ENCODE measurements at places on chromosomes 1 and 21.
A peak's percentile ranks its signal among the peaks of the same experiment; 100 is the strongest.

- no peak for DNase-seq
These were observed 26.5 kb downstream of the DYRK1A start for GRCh38 chr21:37393030-37393429.

DNA sequence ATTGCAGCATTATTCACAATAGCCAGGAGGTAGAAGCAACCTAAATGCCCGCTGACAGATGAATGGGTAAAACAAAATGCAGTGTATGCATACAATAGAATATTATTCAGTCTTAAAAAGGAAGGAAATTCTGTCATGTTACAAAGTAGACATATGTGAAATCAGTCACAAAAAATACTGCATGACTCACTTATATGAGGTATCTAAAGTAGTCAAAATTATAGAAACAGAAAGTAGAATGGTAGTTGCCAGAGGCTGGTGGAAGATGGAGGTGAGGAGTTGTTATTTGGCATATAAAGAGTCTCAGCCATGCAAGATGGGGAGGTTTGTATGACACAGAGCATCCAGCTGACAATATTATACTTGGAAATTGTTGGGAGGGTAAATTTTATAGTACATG, 43.0 kb upstream of the EGLN1 start:
- no peak for DNase-seq

- DNase-seq, result no peak
These were observed 71.1 kb downstream of the RABGAP1L start for GRCh38 chr1:174230399-174230798.

- no peak for DNase-seq
These were observed 30.7 kb downstream of the SLC2A1 start for GRCh38 chr1:42927920-42928505.

DNA sequence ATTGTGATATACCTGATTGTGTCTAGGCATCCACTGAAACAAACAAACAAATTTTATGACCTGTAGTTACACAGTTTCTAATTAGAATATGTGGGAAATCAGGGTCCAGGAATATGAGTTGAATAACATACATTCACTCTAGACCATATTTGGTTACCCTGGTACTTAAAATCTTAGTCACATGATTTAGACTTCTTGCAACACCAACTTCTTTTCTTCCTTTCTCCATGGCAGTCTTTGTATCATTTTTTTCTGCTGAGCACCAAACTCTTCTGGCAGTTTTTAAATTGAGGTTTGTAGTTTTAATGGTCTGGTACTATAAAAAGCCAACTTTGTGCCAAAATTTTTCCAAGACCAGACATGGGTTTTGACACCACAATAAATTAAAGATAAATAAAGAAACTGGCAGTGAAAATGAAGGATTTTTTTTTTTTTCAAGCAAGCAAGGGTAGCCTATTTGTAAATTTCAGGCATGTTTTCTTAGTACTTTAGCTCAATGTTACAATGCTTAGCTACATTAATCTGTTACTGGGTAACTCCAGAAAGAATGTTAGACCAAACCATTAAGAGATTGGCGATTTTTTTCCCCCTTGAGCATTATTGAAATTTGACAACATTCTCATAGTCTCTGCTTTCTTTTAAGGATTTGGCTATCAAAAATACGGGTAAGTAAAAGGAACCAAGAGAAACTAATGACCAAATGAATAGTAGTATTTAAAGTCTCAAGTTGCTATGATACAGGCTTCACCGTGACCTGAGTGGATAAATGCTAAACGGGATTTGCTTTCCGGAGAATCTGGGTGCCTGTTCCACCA, 108.5 kb downstream of the NFIA start:
- DNase-seq, result no peak

GRCh38 chr1:215360031-215360430, 207.1 kb upstream of the KCTD3 start:
- DNase-seq, result no peak

- DNase-seq, result peak; percentile 67
These were observed at the start of gene SLC35A3 for GRCh38 chr1:99969729-99970621. Gene SLC35A3, plus strand, starts transcription at chr1:99969996. Its CDS starts 23,559 bp downstream, at chr1:99993555.

- DNase-seq, result peak; percentile 52
These were observed 780 bp downstream of the HIVEP3 start for GRCh38 chr1:41917835-41918449.

- no peak for DNase-seq
These were observed 2.1 kb downstream of the SIPA1L2 start for GRCh38 chr1:232627645-232628334.

GRCh38 chr21:39048064-39048463, 135.2 kb downstream of the PSMG1 start:
- DNase-seq, result peak; percentile 62

DNA sequence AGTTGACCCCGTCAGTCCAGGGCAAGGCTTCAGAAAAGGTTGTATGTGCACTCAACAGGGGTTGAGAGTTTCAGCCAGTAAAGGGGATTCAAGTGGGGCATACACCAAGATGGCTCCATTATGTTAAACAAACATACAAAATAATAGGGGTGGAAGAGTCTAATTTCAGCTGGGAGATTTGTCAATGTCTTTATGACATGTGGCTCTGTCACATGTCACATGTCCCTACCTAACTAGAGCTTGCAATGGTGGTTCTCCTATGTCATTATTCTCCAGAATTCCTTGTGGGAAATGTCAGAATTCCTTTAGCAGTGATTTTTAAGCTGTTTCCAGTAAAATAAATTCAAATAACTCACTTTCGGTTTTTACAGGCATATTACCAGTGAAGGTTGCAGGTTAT, 392.0 kb upstream of the ADGRL4 start:
- no peak for DNase-seq

DNA sequence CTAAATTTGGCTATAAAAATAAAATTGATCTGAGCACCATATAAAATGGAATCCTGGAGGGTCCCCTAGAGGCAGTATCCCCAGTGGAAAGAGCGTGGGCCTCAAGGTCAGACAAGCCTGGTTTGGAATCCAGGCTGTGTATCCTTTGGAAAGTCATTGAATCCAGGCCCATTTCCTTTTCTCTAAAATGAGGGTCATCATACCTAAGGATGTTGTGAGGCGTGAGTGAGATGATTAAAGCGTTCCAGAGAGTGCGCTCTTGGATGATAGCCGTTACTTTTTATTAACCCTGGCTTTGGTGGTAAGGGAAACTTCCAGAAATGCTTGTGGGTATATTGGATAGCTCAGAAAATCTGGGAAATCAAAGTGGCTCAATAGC, 683 bp upstream of the ZNF436 start:
- no peak for DNase-seq

- no peak for DNase-seq
These were observed 48.5 kb downstream of the NR5A2 start for GRCh38 chr1:200075938-200076546.

DNA sequence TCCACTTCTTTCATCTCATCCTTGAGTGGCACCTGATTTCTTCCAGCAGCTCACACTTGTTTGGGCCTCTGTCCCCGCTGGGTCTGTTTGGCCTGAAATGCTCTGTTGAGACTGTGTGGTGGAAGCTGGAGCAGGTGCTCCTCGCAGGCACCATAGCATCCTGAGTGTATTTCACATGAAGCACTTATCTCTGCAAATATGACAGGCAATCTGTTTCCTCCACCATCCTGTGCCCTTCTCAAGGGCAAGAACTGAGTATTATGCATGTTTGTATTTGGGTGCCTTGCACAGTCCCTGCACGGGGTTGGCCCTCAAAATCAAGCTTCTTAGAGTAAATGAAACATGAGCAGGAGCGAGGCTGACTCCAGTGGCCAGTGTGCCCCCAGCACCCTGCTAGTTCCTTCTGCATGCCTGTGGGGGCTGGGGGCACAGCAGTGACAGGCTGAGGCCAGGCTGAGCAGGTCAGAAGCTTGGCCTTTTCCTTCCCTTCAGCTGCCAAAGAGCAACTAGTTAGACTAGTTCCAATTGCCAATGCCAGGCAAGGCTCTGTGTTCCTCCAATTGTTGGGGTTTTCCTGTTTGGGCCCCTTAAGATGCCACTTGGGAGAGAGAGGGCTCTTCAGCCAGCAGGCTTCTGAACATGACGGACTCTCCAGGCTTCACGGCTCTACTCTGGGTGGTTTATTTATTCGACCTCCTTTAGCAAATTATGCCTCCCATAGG, 129.6 kb upstream of the ATP1A1 start:
- no peak for DNase-seq

GRCh38 chr1:32199717-32200072, 700 bp upstream of the CCDC28B start:
- DNase-seq, result no peak

DNA sequence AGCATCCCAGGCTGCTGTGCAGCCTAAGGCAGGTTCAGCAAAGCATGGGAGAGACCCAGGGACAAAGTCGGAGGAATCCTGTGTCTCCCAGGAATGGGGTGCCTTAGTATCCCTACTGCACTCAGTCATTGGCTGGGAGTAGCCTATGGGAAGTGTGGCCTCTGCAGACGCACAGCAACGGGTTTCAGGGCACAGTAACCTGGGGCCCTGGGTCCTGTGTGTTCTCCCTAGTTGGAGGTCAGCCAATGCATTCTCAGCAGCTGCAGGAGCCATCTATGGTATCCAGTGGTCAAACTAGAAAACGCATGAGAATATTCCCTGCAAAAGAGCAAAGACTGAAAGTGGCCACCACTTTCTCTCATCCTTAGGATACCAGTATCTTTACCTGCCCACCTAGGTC, 13.7 kb upstream of the C1orf21 start:
- no peak for DNase-seq

DNA sequence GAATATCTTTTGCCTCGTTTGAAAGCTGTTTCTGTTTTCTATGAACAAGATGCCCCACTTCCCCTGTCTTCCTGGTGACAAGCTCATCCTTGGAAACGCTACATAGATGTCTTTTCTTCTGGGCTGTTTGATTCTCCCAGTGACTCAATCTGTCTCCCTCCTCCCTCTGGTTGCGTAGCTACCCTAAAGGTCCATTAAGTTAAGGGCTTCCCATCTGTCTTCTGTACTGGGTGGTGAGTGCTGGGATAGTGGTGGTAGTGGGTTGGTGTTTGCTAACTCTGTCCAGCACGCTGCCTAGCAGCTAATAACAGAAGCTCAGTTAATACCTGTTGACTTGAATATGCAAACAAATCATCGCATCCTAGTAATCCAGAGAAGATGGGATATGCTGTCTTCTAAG, 50.2 kb upstream of the GCLM start:
- no peak for DNase-seq

- DNase-seq, result peak; percentile 0
These were observed 228.3 kb upstream of the DEPDC1 start for GRCh38 chr1:68725001-68725752.

GRCh38 chr21:20016435-20017005, 981.7 kb upstream of the NCAM2 start:
- DNase-seq, result no peak

DNA sequence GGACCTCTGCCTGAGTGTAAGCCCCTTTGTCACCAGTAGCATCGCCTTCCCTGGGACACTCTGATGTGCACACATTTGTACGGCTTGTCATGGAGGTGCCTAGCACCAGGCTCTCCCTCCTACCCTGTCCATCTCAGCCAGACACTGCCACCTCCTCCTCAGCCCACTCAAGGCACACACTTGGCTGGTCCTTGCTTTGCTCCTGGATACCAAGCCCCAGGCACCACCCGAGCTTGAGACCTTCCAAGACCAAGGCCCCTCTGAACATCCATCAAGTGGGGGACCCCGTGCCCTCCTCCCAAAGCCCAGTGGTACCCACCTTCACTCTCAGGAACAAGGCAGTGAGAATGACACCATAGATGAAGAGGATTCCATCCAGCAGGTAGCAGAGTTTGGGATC, 78.0 kb downstream of the CD247 start:
- DNase-seq, result no peak

DNA sequence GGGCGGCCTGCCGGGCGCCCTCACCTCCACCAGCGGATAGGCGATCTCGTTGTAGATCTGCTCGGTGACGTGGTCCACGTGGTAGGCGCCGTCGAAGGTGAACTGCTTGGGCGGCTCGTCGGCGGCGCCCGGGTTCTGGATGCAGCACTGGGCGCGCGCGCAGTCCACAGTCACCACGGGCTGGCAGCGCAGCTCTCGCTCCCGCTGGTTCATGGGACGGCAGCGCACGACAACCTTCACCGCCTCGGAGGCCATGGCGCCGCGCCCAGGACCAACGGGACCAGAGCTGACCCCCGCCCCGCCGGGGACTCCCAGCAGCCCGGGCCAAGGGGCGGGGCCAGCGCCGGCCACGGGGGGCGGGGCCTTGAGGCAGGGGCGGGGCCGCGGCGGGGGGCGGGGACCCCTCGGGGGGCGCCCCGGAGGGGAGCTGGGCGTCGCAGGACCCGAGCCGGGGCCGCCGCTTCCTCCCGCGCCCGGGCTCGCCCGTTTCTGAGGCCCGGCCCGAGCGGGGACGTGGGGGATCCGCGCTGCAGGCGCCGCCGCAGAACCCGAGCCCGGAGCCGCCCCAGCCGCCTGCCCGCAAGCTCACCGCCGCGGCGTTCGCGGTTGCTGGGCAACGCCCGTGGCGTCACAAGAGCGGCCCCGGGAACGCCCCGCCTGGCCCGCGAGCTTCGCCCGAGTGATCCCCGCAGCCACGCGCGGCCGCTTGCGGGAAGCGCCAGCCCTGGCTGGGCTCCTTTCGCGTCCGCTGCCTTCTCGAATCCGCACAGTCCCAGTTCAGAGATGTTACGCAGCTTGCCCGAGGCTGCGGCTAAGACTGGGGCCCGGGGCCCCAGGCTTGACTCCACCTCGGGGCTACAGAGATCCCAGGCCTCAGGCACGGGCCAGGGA, at the start of gene KIF17:
Gene KIF17, minus strand, starts transcription at position 556 of the 891 bp plus-strand sequence. Its CDS starts 301 bp downstream, at position 255.
- DNase-seq, result peak; percentile 77

- no peak for DNase-seq
These were observed 51.7 kb downstream of the WNT9A start for GRCh38 chr1:227895828-227896685.

DNA sequence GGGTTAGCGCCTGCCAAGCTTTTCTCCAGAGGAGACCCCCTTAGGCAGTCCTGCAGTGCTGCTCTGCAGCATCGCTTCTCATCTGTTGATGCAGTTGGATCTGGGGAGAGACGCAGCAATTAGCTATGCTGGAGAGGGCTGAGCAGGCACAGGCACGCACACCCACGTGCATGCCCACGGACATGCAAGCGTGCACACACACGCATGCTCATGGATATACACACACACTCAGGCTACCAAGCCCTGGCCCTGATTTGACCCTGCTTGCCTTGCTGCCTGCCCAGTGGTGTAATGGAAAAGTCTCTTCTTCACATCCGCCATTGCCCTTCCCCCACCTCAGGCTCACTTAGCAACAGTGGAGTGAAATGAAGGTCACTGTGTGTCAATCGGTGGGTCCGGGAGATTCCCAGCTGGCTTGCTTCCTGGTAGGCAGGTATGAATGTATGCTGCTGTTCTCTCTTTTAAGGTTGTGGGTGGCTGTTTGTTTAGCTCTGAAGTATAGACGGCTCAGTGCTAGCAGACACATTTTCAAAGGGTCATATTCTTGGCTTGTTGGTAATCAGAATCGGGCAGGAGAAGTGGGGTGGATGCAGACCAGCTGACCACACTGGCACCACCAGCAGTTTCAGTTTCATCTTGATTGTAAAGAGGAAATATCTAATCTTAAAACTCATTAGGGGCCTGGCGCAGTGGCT, 9.5 kb downstream of the ATP1B1 start:
- DNase-seq, result no peak

DNA sequence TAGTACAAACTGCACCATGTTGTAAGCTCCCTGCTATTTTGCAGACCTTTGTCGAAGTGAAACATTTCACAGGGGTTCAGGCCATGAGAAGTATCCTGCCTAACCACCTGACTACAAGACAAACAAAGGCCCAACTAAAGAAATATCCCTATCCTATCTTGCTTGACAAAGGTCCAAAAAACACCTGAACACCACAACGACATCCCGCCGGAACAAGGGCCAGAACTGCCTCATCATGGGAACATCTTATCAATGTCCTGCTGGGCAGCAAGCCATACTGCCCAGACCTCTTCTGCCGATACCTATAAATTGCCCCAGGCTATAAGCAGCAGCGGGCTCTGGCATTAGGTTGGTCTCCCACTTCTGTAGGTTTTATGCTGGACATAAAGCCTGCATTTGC, 12.3 kb downstream of the MYSM1 start:
- DNase-seq, result no peak

- no peak for DNase-seq
These were observed 14.0 kb downstream of the SLC37A1 start for GRCh38 chr21:42527489-42528158.
